ENCODE measurements at places on chromosomes 12 and 14.
A peak's percentile ranks its signal among the peaks of the same experiment; 100 is the strongest.

DNA sequence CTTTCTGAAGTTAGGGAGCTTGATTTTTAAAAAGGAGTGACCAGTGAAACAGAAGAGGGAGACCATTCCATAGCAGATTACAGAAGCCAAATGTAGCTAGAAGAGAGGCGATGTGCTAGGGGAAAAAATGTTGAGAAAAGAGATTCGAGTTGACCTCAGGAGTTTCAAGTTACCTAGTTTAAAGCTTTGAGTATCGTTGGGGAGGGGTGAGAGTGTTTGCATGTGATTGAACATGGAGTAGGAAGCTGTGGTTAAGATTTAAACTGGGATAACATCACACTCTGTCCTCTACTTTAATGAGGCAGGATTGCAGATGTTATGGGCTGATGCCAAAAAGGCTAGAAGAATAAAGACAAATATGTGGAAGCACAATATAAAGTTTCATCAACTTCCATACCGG, 3.7 kb downstream of the LETMD1 start:
- no peaks in the 10 kb centered on the region for H3K27me3 ChIP-seq
- H3K4me1 ChIP-seq: peaks cover 26% of the 10 kb centered on the region
- DNase-seq: no peak
- H3K27ac ChIP-seq: no peak overlapping the region
- no peak overlapping the region for H3K4me3 ChIP-seq

- no peak overlapping the region for H3K27ac ChIP-seq
- no peaks in the 10 kb centered on the region for H3K36me3 ChIP-seq
- H3K4me3 ChIP-seq: no peak overlapping the region
- H3K4me1 ChIP-seq: no peaks in the 10 kb centered on the region
- H3K27me3 ChIP-seq: no peaks in the 10 kb centered on the region
Measured at GRCh38 chr12:1357171-1357570, 237.2 kb downstream of the FBXL14 start.

- H3K4me3 ChIP-seq: no peak overlapping the region
- H3K27ac ChIP-seq: no peak overlapping the region
- DNase-seq: no peak
- H3K36me3 ChIP-seq: no peaks in the 10 kb centered on the region
Measured at GRCh38 chr12:105474672-105475071, 144.2 kb downstream of the C12orf75 start.

- no peak for DNase-seq
- H3K27me3 ChIP-seq: peaks cover 39% of the 10 kb centered on the region
- no peak overlapping the region for H3K4me3 ChIP-seq
Measured at GRCh38 chr12:66808606-66809005, 129.7 kb upstream of the GRIP1 start.

DNA sequence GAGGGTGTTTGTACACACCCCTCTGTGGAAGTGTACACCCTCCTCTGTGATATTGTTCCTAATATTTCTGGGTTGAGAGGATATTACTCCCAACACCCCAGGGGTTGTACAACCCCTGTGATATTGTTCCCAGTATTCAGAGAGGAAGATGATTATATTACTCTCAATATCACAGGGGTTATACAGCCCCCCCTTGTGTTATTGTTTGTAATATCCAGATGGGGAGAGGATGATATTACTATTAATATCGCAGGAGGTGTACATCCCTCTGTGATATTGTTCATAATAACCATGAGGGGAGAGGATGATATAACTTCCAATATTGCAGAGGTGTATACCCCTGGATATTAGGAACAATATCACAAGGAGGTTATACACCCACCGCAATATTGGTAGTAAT, 566.1 kb upstream of the MIS18BP1 start:
- no peaks in the 10 kb centered on the region for H3K36me3 ChIP-seq
- no peak overlapping the region for H3K4me3 ChIP-seq
- DNase-seq: no peak
- no peaks in the 10 kb centered on the region for H3K27me3 ChIP-seq
- H3K27ac ChIP-seq: no peak overlapping the region

DNA sequence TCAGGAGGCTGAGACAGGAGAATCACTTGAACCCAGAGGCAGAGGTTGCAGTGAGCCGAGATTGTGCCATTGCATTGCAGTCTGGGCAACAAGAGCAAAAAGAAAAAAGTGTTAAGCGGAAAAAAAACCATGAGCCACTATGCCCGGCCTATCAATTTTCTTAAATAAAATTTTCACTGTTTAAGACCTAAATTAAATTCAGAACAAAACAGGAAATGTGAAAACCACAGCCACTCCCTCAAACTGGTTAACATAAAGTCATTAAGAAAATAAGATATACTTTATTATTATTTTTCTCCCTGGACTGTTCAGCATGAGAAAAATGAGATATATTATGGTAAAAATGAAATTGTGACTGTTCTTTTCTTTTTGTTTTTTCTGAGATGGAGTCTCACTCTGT, 44.6 kb upstream of the GCH1 start:
- no peak for DNase-seq
- H3K4me3 ChIP-seq: peak overlapping the region; percentile 23
- H3K27me3 ChIP-seq: no peaks in the 10 kb centered on the region
- no peaks in the 10 kb centered on the region for H3K4me1 ChIP-seq
- peaks cover 5% of the 10 kb centered on the region for H3K36me3 ChIP-seq

DNA sequence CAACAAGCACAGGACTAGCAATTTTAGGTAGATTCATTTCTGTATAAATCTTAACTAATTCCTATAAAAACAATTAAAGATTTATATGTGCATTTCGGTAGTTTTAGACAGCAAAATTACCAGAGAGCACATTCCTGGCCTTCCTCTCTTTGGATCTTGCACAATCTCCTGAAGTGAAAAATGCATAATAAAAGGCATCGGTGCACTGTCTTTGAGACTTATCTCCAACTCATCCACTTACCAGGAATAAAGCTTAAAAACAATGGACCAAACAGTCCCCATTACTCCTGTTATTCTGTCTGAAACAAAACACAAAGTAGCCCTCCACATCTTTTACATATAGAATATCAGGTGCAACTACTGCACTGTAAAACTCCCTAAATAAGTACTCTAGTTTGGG, 69.3 kb downstream of the HECTD1 start:
- DNase-seq: no peak
- peak overlapping the region; percentile 46 for H3K27ac ChIP-seq
- H3K36me3 ChIP-seq: peaks cover 56% of the 10 kb centered on the region
- H3K4me1 ChIP-seq: no peaks in the 10 kb centered on the region
